Activated naive CD4-positive, alpha-beta T cell treated with Interleukin-2 at 50 U/mL for 16 hours (primary cell): ENCODE measurements at places on chromosomes 13 and 19.

- DNase-seq = no peak
Measured at GRCh38 chr13:48121733-48122132, 26.8 kb upstream of the MED4 start.

DNA sequence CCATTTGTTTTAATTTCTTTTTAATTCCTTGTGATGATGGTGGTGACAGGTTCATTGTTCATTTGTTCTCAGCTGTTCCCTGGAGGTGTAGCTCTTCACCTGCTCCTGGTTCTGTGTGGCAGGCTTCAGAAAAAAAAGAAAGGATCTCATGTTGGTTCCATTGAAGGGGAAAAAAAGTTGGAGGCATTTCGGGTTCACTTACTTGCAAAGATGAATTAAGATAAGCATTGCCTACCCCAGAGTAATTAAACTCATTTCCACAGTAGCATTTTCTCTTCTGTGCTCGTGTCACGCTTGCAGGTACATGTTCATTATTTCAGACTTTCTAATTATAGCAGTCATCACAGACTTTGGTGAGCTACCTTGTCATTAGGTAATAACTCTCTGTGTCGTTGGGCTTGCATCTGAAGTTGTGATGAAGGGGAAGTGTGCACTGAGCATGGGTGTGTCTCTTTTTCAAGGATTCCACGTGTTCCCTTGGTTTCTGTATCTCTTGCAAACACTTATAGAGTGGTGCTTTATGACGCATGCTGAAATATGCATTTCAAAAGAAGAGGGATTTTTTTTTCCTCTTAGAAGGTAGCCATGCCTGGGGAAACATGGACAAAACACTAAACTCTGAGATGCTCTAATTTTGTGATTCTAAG lies 69.1 kb downstream of the MTUS2 start:
- DNase-seq = no peak

DNA sequence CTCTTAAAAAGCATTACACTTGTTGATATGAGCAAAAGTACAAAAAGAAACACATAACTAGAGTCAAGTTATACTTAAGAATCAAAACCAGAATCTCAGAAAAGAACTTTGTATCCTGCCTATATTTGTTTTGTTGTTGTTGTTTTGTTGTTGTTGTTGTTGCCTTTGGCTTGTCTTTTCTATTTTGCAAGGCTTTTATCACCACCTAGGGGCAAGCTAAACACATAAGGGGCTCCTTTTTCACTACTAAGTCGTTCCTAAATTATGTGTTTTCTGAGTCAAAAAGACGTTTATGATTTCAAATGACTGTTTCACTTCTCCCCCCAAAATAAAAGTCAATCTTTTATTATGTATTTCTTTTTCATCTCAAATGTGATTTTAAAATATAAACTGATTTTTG lies 250.2 kb downstream of the RBM26 start:
- DNase-seq = no peak

GRCh38 chr13:85819513-85819912 lies 20.3 kb upstream of the SLITRK6 start:
- DNase-seq = no peak

- no peak for DNase-seq
Measured at GRCh38 chr19:42159942-42160341, 27.7 kb upstream of the POU2F2 start.

- no peak for DNase-seq
Measured at GRCh38 chr13:29534083-29534482, 61.4 kb downstream of the SLC7A1 start.

DNA sequence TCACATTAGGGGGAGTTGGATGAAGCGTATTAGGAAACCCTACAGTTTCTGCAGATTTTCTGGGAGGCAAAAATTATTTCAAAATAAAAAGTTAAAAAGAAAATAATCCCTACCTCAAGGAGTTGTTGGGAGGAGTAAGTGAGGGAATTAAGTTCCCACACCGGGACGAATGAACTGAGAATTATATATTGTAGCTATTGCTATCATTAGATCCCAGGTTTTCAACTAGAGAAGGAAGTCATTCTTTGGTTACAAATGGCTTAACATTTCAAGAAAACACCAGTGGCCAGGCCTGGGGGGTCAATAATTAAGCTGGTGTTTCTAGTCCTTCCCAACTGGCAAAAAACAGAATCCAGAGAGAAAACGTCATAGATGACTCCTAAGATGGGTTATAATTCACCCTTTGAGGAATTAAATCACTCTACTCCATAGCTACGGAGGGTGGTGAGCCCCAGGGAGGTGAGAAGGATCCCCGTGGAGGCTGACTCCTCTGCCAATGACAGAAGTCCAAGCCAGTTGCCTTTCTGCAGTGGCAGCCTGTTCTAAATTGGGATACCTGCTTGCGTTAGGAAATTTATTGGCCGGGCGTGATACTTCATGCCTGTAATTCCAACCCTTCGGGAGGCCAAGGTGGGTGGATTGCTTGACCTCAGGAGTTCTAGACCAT lies 1.2 kb upstream of the MYDGF start:
- no peak for DNase-seq

GRCh38 chr13:38090913-38091312 lies 221.3 kb upstream of the TRPC4 start:
- DNase-seq = no peak

- no peak for DNase-seq
Measured at GRCh38 chr13:19845758-19846157, 17.7 kb downstream of the ZMYM5 start.

GRCh38 chr13:99617474-99618255 lies 116.4 kb downstream of the TM9SF2 start:
- DNase-seq = no peak

GRCh38 chr13:97248243-97248642 lies 26.1 kb downstream of the MBNL2 start:
- no peak for DNase-seq

DNA sequence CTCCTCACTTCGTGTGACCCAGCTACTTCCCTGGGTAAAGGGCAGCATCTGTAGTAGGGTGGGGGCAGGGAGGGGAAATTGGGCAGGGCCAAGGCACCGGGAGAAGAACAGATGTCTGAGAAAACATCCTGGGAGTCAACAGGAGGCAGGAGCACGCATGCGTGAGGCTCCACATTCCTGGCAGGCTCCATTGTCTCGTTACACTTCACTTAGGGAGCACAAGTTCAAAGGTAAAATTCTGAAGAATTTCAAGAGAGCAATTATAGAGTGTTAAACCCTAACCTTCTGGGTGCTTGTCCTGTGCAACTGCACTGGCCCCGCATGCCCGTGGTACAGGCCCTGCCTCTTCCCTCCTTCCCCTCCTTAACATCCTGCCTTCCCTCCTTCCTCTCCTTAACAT lies 79.6 kb upstream of the POMP start:
- DNase-seq = no peak

GRCh38 chr13:92412996-92413395 lies 813.6 kb upstream of the GPC6 start:
- no peak for DNase-seq

- no peak for DNase-seq
Measured at GRCh38 chr19:17268754-17269153, 1.5 kb downstream of the BABAM1 start.

DNA sequence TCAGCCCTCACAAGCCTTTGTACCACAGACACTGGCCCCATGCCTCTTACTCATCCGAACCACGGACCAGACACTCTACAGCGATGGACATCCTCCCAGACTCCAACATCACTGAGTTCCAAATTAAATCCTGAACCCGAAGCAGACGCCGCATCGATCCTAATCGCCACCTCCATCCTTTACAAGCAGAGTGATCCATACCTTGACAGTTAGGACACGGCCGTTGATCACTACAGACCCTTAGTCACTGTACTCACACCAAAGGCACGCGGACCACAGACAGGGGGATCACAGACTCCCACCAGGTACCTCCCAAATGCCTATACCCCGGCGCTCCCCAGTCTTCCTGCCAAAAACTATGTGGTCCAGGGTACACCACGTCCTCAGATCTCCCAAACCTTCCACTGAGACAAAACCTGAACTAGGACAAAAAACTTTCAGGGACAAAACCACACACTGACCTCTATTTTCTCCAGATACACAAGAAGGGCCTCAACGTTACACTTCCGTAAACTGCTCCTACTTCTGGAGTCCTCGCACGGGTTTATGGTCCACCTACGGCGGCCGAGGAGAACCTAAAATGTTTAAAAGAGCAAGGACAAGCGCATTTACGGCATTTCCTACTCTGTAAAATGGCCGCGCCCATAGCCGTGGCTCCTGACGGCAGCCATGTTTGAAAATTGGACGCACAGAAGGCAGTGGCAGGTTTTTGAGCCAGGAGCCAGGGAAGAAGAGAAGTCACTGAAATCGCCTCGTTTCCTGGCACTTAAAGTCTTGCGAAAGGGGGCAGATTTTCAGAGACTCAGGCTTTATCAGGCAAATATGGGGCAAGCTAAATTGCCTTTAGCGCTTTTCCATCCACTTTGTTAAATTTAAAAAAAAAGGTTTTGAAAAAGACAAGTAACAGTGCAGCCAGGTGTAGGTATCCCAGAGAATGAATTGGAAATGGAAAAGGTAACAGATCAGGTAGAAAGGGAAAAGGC lies at the start of gene ZNF350:
ZNF350 (minus strand) TSS at position 532 of the 983 bp plus-strand sequence. CDS start 12,480 bp downstream, outside the sequence.
- peak; percentile 89 for DNase-seq

GRCh38 chr13:97298816-97299215 lies 76.7 kb downstream of the MBNL2 start:
- DNase-seq = no peak

DNA sequence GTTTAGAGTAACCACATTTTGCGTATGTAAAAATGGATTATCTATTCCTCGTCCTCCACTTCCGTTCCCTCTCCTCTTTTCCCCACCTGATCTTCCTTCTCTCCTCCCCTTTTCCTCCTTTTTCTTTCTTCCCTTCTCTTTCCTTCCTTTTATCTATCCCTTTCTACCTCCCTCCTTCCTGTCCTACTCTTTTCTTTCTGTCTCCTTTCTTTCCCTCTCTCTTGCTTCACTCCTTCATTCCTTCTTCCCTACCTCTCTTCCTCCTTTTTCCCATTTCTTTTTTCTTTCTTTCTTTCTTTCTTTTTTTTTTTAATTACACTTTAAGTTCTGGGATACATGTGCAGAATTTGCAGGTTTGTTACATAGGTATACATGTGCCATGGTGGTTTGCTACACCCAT lies 688.4 kb upstream of the GPC6 start:
- no peak for DNase-seq

DNA sequence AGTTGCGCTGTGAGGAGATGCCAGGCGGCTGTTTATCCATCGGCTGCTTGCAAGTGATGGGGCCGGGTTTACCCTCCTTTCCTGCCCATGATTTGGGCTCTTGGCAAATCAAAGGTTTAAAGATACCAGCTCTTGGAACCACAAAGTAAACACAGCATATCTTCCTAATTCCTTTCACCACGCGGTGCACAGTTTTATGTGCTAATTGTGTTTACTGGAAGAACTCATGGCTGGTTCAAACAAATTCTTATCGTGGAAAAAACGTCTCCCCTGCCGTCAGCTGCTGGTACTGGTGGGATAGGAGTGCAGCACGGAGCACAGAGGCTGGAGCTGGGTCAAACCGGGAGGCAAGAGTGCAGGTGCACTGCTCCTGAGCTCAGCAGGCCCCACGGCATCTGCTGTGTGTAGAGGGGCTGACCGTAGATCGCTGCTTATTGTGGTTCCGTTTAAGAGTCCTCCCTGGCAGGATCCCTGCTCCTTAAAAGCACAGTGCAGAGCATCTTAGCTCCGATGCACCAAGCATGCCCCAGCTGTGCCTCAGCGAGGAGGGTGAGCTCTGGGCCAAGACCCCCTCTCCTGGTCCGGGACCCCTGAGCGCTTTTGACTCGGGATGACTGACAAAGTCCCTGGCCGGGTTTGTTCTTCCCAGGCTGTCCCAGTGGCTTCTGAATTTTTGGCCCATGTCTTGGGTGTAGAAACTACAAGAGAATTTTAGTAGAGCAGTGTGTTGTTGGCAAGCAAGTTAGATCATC lies 51.3 kb upstream of the GAS6 start:
- no peak for DNase-seq

GRCh38 chr13:65416784-65417183 lies 1813.4 kb downstream of the PCDH9 start:
- no peak for DNase-seq

DNA sequence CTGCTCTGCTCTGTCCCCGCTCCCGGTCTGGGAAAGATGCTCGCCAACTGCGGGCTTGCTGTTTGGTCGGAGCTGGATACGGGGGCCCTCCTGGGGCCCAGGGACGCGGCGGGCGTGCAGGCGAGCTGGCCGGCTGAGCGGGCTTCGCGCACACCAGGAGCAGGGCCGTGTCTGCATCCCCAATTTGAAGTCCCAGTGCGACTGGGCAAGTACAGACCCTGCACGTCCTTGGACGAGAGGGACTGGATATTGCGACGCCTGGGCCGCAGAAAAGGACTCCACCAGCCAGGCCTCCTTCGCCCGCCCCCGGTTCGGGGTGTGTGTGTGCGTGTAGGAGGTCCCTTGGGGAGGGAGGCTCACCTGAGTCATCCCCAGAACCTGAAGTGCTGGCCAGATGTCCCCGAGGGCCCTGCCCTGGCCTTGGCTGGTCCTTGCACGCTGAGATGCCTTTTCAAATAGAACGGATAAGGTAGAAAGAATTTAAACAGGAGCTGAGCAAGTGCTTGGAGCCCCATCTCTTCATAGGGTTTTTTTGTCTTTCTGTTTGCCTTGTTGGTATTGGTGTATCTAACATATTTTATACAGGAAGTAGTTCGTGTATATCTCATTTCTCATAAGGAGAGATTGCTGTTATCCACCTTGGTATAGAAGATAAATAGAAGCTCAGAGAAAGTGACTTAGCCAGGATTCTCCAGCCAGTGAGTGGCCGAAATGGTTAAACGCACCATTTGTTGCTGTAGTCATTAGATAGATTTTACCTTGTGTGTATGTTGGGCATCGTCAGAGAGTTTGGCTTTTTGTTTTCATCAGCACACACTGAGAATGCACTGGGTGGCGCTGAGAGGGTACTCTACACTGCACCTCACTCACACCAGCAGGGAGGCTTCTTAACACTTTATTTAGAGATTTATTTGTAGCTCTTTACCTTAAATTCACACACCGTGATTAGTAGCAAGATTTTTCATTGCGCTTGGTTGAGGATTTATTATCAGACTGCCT lies 1.1 kb downstream of the NAXD start:
- DNase-seq = peak; percentile 57

DNA sequence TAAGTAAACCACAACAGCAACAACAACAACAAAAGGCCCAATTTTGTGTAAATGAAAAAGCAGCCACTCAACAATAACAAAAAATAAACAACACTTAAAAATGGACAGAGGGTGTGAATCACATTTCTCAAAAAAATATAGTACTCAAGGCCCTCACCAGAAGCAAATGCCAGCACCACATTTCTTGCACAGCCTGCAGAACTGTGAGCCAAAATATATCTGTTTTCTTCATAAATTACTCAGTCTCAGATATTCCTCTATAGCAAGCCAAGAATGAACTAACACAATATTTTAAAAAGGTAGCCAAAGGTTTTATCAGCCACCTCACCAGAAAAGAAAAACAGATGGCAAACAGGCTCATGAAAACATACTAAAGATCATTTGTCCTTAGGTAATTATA lies 3.9 kb upstream of the CD33 start:
- DNase-seq = no peak

GRCh38 chr19:43820098-43820883 lies 6.8 kb upstream of the ZNF283 start:
- peak; percentile 33 for DNase-seq

- no peak for DNase-seq
Measured at GRCh38 chr19:38845374-38846024, 4.3 kb downstream of the HNRNPL start.

GRCh38 chr19:45153339-45154063 lies 7.3 kb downstream of the NKPD1 start:
- DNase-seq = peak; percentile 40
